Osteocyte (in vitro differentiated cells): ENCODE measurements at places on chromosomes 6 and 20.

- H3K4me3 ChIP-seq: no peak overlapping the region
- H3K27me3 ChIP-seq: peaks cover 18% of the 10 kb centered on the region
- H3K4me1 ChIP-seq: no peaks in the 10 kb centered on the region
Measured at GRCh38 chr6:49543087-49543858, 7.2 kb upstream of the C6orf141 start.

GRCh38 chr6:70586114-70586513 is 19.4 kb downstream of the SDHAF4 start:
- no peaks in the 10 kb centered on the region for H3K27me3 ChIP-seq
- DNase-seq: no peak
- H3K4me3 ChIP-seq: no peak overlapping the region
- no peaks in the 10 kb centered on the region for H3K4me1 ChIP-seq

- H3K27ac ChIP-seq: no peak overlapping the region
- peaks cover 25% of the 10 kb centered on the region for H3K4me1 ChIP-seq
- H3K27me3 ChIP-seq: no peaks in the 10 kb centered on the region
- no peak for DNase-seq
Measured at GRCh38 chr6:3252861-3253596, 5.7 kb upstream of the PSMG4 start.

GRCh38 chr20:38862226-38862625 is 56.7 kb downstream of the PPP1R16B start:
- no peaks in the 10 kb centered on the region for H3K36me3 ChIP-seq

DNA sequence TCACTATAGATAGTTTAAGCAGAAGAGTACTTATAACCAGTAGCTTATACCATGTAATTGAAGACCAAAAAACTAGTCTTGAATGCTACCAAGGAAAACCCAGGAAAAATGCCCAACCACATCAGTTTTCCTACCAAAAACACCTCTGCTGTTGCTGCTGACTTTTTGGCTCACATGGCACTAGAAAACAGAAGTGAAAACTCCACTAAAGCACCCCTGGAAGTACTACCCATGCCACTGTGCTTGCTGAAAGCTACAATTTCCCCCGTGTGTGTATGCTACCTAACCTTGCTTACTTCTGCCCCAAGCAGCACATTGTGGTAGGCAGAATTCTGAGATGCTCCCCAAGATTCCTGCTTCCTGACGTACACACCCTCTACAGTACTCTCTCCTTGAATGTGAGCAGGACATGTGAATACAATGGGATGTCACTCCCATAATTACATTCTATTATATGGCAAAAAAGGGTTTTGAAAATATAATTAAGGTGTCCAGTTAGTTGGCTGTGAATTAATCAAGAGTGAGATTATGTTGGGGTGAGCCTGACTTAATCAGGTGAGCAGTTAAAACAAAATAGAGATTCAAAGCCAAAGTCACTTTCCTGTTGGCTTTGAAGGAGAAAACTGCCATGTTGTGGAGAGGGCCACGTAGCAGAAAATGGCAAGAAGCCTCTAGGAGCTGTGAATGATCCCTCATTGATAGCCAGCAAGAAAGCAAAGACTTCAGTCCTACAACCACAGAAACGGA is 209.8 kb upstream of the MARCKS start:
- no peak for DNase-seq
- peaks cover 44% of the 10 kb centered on the region for H3K4me1 ChIP-seq
- H3K36me3 ChIP-seq: no peaks in the 10 kb centered on the region
- no peak overlapping the region for H3K4me3 ChIP-seq
- no peak overlapping the region for H3K27ac ChIP-seq

DNA sequence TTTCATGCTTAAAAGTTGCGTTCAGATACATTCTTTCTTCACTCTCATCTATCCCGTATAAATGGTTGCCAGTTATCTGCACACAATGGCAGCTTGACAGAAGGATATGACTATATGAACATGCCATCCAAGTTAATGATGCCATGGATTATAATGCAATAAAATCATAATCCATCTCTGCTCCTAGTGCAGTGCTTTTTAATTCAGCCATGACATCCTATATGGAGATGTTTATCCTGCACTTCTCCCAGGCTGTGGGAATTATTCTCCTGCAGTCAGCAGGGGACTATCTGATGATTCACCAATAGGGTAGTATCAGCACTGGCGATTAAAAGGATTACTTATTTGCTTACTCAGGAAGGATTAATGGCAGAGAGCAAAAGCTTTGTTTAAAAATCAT is 273.8 kb downstream of the SAMD5 start:
- peaks cover 12% of the 10 kb centered on the region for H3K4me1 ChIP-seq
- no peaks in the 10 kb centered on the region for H3K36me3 ChIP-seq
- H3K27ac ChIP-seq: peak overlapping the region; percentile 67
- no peak overlapping the region for H3K4me3 ChIP-seq
- no peaks in the 10 kb centered on the region for H3K27me3 ChIP-seq
- no peak for DNase-seq

GRCh38 chr20:63176427-63177133 is 39.4 kb downstream of the YTHDF1 start:
- H3K36me3 ChIP-seq: no peaks in the 10 kb centered on the region
- H3K4me3 ChIP-seq: no peak overlapping the region
- peaks cover 52% of the 10 kb centered on the region for H3K27me3 ChIP-seq
- no peak for DNase-seq
- H3K4me1 ChIP-seq: peaks cover 9% of the 10 kb centered on the region

DNA sequence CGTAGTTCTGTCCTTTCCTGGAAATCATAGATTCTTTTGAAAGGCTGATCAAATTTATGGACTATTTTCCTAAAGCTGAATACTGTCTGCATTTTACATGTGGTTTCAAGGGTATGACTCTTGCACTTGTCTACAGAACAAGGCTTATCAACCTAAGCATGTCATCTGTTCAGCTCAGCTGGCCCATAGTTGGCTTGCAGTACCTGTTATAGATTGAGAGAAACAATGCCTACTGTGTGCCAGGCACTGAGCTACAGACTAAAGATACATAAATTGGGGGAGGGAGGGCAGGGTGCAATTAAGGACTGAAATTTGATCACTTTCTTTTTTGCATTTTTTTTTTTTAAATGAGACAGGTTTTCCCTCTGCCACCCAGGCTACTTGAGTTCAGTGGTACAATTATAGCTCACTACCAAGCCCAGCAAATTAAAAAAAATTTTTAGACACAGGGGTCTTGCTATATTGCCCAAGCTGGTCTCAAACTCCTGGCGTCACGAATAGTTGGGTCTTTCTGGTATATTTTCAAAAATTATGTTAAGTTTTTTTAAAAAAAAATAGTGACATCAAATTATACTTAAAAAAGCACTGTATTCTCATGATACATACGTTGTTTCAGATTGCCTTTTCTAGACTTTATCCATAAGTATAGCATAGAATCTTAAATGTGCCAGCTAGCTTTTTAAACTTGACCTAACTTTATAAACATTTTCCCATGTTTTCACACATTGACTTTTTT is 52.2 kb downstream of the RREB1 start:
- H3K27ac ChIP-seq: no peak overlapping the region
- H3K4me1 ChIP-seq: peaks cover 57% of the 10 kb centered on the region
- peaks cover 3% of the 10 kb centered on the region for H3K36me3 ChIP-seq
- DNase-seq: no peak
- H3K4me3 ChIP-seq: no peak overlapping the region
